Cortex of kidney (tissue), 1 donor: ENCODE measurements at places on chromosomes 16 and 17.

GRCh38 chr16:74862743-74863244, 88.2 kb upstream of the FA2H start:
- DNase-seq = no peak

DNA sequence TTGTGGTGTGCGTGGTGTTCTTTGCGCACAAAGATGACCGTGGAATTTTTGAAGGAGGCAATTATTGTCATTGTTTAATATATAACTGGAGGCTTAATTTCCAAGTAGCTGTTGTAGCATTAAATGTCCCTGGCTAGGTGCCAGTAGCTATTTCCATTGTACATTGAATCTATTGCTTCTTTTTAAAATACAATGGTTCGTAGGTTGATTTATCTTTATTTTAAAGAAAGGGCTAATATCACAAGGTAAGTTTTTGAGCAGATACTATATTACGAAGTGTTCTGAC, 127.1 kb downstream of the RPTOR start:
- no peak for DNase-seq

- no peak for DNase-seq
These were observed 91.4 kb upstream of the CACNG5 start for GRCh38 chr17:66743511-66743910.

- DNase-seq = no peak
These were observed 193.3 kb downstream of the ZNF423 start for GRCh38 chr16:49662569-49662968.

DNA sequence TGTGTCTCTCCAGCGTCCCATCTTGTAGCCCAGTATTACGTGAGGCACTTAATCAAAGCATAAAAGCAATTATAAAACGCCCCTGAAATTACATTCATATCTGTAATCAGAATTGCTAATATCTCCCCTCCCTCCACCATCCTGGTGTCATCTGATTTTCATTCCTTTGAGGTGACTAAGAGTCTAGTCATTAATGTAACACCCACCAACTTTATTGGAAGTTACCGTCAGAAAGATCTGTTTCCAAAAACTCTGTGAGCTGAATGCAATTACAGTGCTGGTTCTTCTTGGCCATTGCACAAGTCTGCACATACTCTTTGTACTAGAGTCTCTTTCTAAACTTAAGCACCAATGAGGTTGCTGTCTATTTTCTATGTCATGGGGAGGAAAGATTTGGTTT, 12.5 kb upstream of the MAF start:
- no peak for DNase-seq

DNA sequence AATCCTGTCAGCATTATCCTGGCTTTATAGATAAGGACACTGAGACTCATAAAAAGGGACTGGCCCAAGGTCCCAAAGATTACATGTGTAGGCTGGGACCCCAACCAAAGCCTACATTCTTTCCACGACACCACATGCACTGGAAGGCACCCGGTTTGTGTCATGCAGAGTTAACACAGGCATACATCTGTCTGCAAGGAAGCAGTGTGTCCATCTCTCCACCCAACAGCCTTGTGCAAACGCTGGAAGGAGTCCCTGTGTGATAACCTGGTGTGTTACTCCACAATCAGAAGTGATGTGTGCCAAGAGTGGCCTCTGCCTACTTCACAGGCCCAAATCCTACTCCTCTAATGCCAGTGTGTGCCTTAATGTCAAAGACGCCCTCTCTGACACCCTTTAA, 139.8 kb downstream of the PARN start:
- no peak for DNase-seq

DNA sequence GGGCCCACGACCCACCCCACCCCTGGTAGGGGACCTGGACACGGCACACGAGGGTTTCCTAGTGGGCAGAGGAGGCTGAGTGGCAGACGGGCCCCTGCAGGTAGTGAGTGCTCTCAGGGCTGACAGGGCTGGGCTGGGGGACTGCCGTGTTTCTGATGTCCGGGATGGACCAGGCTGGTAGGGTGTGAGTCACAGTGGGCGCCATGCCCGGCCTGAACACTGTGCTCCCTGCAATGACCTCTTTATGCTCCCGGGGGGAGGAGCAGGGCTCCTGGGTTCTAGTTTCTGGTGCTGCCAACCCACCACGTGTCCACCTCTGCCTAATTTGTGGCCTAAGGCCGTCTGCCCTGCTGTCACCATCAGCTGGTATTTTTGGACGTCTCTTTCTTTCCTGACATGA, 26.3 kb downstream of the ARHGAP23 start:
- DNase-seq = no peak

DNA sequence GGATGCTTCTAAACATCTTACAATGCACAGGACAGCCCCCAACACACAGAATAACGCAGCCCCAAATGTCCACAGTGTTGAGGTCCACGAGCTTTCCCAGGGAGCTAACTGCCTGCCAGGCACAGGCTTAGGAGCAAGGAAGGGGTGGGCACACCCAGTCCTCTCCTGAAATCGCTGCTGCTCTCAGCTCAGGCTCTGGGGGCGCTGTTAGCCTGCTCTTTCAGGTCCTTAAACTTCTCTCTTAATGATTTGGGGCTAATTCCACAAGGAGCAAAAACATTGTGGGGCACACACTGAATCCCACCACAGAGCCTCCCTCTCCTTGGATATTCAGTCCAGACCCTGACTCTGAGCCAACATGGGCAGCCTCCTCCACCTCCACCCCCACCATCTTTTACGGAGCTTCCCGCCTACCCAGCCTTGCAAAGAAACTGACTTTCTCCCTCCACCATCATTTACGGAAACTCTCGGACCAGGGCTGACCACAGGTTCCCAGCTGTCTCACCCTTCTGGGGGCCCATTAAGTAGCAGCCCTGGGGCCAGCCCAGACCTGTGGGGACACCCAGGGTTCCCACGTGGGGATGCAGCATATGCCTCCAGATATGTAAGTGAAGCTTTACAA, 1.1 kb downstream of the CD300H start:
- DNase-seq = no peak

DNA sequence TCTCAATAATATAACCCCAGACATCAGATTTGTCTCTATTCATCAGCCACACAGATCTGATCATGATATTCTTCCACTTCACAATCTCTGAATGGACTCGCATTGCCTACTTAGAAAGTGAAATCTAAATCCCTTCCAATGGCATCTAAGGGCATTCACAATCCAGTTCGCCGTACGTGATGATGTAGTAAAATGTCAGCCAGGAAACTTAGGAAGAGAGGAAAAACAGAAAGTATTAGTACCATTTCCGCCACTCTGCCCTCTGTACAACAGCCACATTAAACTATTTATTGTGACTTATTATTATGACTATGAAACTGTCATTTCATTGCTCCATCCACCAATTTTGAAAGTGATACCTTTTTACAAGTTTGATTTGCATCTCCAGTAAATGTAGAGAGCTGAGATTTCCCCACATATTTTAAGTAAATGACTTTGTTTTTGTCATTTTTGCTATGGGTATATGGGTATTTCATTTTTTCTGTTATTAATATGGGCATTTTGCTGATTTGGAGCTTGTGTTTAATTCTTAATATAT, 69.4 kb upstream of the SMIM36 start:
- DNase-seq = no peak

DNA sequence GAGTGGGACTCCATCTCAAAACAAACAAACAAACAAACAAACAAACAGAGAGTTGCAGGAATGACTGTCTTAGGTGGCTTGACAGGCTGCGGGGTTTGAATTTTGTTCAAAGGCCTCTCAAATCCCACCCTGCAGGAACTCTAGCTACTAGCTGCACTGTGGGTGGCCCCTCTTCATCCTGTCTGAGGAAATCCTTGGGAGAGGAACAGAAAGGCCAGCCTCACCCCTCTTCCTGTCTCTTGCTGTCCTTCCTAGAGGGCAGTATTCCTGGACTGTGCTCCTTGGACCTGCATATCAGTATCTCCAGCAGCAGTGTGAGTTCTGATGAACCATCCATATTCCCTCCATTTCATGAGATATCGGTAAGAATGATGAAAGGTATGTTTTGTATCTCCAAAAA, 2.0 kb upstream of the CCDC92B start:
- no peak for DNase-seq

GRCh38 chr16:87235810-87236515, 81.2 kb downstream of the C16orf95 start:
- DNase-seq = no peak

DNA sequence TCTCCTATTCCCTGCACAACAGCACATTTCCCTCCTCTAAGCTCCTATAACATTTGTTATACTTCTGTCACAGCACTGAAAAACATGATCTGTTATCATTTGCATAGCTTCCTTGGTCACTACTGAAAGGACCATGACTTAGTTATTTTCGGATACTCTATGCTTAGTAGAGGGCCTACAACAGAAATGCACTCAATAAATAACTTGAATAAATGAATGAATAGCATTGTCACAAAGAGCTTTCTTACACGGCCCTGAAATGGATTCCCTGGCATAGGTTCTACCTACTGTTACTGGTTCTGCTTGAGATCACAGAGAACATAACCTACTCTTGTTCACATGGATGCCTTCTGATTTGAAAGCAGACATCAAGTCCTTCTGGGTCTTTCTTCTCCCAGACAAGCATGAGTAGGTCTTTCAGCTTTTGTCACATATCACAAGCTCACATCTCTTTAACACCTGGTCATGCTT, 41.6 kb downstream of the MYO1D start:
- DNase-seq = no peak

- no peak for DNase-seq
These were observed 1.6 kb downstream of the PYCARD start for GRCh38 chr16:31200821-31201568.

GRCh38 chr17:69246726-69247375, 18.2 kb upstream of the ABCA10 start:
- DNase-seq = no peak

DNA sequence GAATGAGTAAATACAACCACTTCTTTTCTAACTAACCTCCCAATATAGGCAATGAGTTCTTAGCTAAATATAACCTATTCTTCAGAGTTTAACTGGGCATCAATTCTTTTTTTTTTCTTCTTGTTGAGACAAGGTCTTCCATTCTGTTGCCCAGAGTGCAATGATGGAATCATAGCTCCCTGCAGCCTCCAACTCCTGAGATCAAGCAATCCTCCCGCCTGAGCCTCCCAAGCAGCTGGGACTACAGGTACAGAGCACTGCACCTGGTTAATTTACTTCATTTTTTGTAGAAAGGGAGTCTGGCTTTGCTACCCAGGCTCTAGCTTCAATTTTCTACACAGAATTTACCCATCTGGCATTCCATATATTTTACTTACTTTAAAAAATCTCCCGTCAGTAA, 1.1 kb downstream of the METTL16 start:
- no peak for DNase-seq

- no peak for DNase-seq
These were observed 18.2 kb downstream of the RAB40C start for GRCh38 chr16:608019-608418.

GRCh38 chr16:84239909-84240308, at the start of gene KCNG4:
KCNG4 (minus strand) TSS chr16:84240012; CDS start chr16:84237485, 2,527 bp downstream.
- DNase-seq = no peak

GRCh38 chr17:77769215-77769614, 189.3 kb upstream of the TNRC6C start:
- no peak for DNase-seq

DNA sequence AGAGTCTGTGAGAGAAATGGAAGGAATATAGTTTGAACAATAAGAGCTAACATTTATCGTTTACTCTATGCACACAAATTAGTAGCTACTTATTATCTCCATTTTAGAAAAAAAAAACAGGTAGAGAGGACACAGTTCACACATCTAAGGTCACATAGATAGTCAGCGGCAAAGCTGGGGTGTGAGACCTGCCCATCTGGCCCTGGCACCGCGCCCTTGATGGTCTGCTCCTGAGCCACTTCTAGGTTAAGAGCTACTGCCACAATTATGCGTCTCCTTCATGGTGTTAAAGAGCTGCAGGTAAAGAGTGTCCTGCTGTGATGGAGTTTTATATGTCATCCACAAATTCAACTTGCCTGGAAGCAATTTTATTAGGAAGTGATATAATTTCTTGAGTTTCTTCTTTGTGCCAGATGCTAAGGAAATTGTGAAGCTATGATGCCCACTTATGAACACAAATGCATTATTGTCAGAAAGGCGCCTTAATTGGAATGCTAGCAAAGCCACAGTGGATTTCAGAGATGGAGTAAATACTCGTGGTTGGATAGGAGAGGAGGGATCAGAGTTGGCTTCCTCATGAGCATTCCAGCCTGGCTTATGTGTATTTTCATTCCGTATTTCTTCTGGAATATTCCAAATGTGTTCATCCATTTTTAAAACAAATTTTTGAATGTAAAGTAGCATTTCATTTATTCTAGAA, 21.3 kb upstream of the MFSD6L start:
- no peak for DNase-seq

GRCh38 chr17:46868689-46869187, 17.4 kb downstream of the WNT9B start:
- DNase-seq = no peak

DNA sequence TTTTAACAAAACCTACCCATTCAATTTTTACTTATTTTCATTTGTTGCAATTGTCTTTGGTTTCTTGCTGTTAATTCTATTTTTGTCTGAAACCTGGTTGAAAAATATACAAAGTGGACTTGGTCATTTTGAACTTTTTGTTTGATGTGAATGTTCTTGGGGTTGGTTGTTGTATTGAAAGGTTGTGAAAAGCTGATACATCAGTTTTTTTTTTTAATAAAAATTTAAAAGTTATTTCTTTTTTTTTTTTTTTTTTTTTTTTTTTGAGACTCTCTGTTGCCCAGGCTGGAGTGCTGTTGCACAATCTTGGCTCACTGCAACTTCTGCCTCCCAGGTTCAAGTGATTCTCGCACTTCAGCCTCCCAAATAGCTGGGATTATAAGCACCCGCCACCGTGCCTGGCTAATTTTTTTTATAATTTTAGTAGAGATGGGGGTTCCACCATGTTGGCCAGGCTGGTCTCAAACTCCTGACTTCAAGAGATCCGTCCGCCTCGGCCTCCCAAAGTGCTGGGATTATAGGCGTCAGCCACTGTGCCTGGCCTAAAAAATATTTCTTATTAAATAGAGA, 28.9 kb downstream of the WIPF2 start:
- no peak for DNase-seq

- no peak for DNase-seq
These were observed 189.7 kb downstream of the IRX5 start for GRCh38 chr16:55120408-55120807.

DNA sequence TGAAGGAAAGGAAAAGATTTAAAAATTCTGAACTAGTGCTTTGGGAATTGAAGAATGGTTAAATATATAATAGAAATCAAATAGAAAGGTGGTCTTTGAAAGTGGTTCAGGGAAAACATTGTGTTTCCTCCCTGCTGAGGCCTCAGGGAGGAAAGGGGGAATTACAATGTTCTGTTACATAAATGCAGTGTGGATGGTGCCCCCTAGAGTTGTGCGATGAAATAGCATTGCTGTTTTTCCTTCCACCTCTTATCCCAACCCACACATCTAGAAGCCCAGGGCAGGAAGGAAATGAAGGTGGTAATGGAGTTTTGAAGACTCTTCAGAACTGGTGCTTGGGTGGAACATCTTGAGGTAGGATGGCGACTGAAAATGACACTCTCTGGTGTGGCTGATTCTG, 6.4 kb upstream of the TOX3 start:
- DNase-seq = no peak

DNA sequence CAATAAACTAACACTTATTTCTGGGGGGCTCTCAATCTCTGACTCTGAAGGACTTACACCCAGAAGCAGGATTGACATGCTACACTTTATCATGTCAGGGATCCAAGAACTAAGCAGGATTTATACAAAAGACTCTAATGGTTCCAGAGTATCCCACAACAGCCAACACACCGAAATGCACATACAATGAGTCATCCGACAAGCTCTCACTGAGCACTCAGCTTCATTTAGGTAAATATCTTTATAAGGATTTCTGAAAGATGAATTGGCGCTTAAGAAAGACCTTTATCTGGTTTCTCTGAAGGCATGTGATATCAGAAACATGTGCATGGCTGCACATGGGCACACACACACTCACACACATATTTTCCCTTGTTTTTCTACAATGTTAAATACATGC, 77.2 kb downstream of the TOX3 start:
- DNase-seq = no peak
